ENCODE measurements at places on chromosomes 3 and 15.

- DNase-seq = no peak
Observed at GRCh38 chr3:50414616-50415015, 55.3 kb upstream of the TMEM115 start.

GRCh38 chr3:187314176-187314575, 22.6 kb upstream of the MASP1 start:
- no peak for DNase-seq

DNA sequence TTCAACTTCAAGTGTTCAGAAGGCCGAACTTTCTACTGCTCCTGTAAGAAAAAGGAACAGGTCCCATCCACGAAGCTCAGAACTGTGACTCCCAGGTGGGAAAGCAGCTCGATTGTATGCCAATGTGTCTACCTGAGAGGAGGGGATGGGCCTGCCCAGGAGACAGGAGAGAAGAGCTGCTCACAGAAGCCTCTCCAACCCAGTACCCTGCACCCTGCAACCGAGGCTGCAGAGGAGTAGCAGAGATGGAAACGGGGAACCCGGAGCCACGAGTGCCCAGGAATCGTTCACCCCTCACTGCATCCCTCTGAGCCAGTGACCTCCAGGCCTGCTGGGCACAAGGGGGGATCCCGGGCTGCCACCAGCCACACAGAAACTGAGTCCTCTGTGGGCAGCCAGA, 86.5 kb upstream of the PRR23E start:
- no peak for DNase-seq

GRCh38 chr15:96406701-96407100, 76.2 kb downstream of the NR2F2 start:
- no peak for DNase-seq

DNA sequence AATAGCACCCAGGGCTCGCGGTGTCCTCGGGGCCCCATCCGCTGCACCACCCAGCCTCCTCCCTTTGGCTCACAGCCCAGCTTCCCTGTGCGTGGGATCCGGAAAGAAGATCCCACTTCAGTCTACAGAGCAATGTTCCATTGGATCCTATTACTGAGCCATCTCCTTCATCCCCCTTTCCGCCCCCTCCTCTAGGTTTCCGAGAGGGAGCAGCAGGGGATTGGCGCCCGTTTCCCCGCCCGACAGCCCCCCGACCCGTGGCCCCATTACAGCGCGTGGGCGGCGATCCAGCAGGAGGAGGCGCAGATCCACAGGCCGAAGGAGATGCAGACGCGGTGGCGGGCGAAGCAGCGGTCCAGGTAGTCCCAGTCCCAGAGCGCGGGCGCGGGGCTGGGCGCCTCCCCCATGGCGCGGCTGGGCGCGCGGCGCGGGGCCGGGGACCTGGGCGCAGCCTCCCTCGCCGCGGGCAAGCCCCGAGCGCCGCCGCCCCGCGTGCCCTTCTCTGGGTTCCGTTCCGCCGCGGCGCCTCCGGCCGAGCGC, 340 bp downstream of the TMEM44 start:
- DNase-seq = no peak

DNA sequence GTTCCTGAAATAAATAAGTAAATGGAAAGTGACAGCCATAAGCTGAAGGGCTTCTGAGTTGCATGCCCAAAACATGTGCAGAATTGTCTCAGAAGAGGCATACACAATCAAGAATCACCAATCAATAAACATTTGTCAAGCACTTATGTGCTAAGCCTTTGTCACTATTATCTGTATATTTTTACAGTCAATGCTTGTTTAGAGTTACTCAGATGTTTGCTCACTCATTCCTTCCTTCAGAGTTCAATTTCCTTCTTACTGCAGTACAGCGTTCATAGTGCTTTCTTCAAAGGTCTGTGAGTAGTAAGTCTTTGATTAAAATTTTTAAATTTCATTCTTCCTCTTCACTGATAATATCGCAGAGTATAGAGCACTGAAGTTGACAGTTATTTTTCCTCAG, 17.2 kb downstream of the FOXL2NB start:
- no peak for DNase-seq

DNA sequence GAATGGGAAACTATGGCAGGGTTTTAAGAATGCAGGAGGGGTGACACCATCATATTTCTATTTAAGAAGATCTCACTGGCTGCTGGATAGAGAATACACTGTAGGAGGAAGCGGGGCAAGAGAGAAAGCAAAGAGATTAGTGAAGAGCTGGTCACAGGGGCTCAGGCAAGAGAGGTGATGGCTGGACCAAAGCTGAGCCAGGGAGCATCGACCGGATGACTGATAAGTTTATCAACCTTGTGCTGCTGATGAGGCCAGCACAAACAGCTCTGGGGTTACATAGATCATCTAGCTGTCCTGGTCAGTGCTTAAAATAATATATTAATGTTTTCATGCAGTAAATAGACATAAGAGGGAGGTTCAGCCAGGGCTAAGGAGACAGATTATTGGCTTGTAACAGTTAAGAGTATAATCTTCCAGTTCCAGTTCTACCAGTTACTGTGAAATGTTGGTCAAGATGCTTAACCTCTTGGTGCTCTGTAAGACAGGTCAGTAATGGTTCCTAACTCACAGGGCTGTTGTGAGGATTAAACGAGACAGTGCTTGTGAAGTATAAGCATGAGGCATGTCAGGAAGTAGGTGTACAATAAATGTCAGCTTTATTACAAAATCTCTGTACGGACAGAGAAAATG, 201.0 kb upstream of the FEZF2 start:
- no peak for DNase-seq

DNA sequence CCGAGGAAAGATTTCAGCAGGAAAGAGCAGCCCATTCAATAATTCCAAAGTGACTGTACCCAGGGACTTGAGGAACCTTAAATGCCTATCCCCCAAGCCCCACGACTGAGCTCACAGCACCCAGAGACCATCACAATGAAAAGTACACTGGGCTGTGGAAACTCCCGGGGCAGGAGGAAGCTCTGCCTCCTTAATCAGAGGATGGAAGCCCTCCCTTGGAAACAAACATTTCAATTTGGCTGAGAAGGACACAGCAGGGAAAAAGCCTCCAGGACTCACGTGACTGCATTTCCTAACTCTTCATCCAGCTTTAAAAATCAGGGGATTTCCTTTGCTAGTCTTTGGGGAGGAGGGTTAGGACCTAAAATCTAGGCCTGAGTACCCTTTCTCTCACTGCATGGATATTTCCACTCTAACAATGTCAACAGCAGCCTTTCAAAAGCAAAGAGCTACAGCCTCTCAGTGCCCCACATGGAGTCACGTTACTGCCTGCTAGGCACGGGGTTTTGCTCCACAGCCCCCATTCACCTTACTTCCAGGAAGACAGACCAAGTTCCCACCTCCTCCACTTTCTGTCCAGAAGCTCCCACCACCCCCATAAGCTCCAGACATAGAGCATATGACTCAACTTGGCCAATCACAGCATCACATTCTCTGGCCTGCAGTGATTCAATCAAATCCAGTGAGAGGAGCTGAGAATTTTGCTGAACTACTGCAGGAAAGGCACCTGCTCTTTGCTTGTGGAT, 68.9 kb upstream of the WNT5A start:
- no peak for DNase-seq

GRCh38 chr15:71060983-71061382, 54.3 kb upstream of the THSD4 start:
- DNase-seq = no peak

DNA sequence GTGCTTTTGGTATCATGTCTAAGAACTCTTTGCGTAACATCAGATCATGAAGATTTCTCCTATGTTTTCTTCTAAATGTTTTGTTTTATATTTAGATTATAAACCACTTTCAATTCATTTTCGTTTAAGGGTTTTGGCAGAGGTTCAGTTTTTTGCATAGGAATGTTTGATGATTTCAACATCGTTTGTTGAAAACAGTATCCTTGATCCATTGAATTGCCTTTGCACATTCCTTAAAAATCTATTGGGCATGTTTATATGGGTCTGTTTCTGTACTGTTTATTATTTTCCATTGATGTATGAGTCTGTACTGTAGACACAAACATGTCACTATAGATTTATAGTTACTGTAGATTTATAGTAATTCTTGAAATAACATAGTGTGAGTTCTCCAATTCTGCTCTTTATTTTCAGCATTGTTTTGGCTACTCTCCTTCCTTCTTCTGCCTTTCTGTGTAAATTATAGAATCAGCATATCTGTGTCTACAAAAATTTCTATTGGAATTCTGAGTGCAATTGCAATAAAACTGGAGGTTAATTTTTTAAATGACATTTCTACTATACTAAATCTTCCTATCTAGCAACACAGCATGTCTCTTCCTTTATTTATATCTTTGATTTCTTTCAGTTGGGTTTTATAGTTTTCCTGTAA, 374.0 kb downstream of the SV2B start:
- no peak for DNase-seq

GRCh38 chr15:89784686-89784960, 8.5 kb downstream of the MESP2 start:
- DNase-seq = no peak

DNA sequence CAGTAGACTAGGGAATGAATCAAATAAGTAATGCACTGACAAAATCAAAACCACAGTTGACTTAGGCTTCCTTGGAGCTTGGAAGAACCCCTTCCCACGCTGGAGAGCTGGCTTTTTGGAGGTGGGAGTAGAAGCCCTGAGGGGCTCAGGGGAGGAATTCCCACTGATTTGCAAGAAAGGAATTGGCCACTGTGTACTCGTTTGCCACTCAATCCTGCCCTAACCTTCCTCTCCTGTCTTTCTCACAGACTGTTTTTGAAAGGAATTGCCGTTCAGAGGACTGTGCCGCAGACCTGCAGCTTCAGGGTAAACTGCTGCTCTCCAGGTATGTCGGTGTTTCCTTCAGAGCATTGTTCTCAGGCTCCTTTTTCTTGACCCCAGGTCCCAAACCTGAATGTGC, 208.2 kb upstream of the CTDSPL start:
- no peak for DNase-seq

DNA sequence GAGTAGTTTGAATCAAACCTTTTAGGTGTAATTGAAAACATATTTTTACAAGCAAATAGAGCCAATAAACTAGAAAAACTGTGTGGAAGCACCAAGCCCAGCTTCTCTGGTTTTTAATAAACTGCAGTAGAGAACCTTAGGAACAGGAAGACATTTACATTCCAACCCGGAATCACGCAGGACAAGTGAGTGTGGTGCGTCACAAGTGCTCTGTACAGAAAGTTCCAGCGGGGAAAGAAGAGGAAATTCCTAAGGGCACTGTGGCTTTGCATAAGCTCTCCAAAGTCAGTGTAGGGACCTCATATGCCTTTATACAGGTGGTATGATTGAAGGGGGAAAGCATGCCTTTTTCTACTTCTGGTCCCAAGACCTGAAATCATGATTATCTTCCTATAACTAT, 21.6 kb downstream of the COL8A1 start:
- DNase-seq = no peak

DNA sequence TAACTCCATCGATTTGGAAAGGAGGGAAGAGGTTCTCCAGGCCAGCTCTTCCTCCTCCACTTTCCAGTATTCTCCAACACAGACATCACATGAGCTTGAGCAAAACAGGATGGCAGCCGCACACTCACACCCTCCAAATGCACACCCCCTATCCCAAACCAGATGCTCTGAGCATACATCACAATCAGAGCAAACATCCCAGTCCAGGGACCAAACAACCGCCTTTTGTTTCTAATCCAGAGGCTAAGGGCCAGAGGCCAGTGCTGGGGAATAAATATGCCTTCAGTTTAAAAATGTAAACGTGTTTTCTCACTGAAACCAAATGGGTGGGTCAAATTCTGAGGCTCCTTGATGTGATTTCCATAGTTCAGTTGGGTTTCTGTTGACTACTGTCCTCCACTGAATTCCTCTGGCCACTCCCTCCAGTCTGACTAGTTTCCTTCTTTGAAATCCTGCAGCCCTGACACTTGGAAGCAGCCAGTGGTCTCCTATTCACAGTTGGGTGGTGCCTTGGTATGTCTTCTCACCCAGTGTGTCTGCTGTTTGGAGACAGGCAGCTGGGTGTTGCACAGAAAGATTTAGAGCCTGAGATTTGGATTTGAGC, 19.2 kb upstream of the MFGE8 start:
- no peak for DNase-seq

- no peak for DNase-seq
Observed at GRCh38 chr15:75725719-75726607, 13.3 kb upstream of the CSPG4 start.

DNA sequence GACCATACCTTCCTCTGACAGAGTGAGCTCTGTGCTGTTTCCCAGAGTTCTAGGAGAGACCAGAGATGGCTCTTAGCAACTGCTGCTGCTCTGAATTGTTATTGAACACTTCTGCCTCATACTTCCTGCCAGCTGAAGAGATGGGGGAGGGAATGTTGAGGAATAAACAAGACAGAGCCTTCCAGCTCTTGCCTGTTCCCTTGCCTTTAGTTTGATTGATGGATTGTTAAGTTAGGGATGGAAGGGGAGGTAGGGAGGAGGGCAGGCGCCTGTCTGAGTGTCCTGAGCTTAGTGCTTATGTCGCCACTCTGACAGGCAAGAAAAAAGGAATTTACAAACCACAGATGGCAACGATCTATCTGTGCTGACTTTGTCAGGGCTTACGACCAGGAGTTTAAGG, 42.8 kb downstream of the ZNF609 start:
- no peak for DNase-seq

GRCh38 chr3:127668906-127669305, 3.8 kb upstream of the ABTB1 start:
- no peak for DNase-seq

DNA sequence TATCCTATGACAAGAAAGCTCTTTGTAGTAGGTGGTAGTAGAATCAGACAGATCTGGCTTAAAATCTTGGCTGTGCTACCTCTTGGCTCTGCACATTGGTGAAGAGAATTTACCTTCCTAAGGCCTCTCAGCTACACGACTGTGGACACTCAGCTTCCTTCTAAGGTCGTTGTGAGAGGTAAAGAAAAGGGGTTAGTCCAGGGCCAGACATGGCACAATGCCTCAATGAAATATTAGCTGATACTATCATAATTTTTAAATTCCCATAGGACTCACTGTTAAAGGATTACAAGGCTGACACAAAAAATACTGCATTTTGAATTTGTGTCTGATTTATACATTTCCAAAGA, 80.4 kb downstream of the IGF1R start:
- DNase-seq = no peak

GRCh38 chr3:15753056-15753710, 44.6 kb downstream of the ANKRD28 start:
- DNase-seq = no peak

DNA sequence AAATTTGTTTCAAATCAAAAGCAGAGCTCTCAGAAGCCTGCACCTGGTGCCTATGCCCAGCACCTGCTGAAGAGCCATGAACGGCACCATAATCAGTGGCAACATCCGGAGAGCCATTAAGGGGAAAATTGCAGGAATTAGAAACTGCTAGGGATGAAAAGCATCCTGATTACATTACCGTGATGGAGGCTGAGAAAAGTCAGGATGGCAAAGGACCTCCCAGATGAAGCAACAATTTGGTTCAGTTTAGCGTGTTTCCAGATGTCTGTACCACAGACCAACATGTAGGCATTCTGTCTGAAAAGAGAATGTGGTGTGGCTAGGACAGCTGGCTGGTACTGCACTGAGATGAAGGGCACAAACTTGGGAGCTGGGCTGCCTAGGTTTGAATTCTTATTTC, 106.1 kb downstream of the EOMES start:
- DNase-seq = no peak

GRCh38 chr3:174061731-174062130, 664.2 kb downstream of the NLGN1 start:
- DNase-seq = no peak

All from stimulated activated CD4-positive, alpha-beta T cell treated with anti-CD3 and anti-CD28 coated beads, Interleukin-1b, Interleukin-23, amount 100 ng/mL, for 1 hour (primary cell).